GM19239 (cell line): ENCODE measurements at places on chromosomes 13 and 19.

GRCh38 chr19:28960986-28961705 is 251.8 kb downstream of the UQCRFS1 start:
- DNase-seq = no peak

- peak; percentile 97 for DNase-seq
Observed at GRCh38 chr19:1133471-1133929, 29.7 kb downstream of the GPX4 start.

GRCh38 chr19:53365899-53366493 is 491 bp downstream of the ZNF525 start:
- DNase-seq = no peak

- no peak for DNase-seq
Observed at GRCh38 chr19:16922949-16923348, 34.1 kb downstream of the F2RL3 start.

DNA sequence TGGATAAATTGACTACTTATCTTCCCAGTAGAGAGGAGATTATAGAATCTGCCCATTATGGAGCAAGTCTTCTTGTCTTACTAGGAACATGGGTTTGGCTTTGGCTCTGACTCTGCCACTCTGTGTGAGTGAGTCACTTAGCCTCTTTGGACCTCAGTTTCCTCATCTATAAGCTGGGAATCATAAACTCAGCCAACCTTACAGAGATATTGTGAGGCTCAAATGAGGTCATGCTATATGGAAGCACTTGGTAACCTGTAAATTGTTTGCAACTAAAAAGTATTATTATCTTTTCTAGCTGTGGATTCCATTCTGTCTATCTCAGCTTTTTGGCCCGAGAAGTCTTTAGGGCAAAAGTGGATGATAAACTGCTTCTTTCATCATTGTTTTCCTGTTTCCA is 186.8 kb upstream of the TSC22D1 start:
- no peak for DNase-seq
